ENCODE measurements at places on chromosomes 5 and 9. TPM values are rescaled to one million over a fixed set of nuclear protein-coding genes. Genes with fewer than 3 reads are reported as not detected.

DNA sequence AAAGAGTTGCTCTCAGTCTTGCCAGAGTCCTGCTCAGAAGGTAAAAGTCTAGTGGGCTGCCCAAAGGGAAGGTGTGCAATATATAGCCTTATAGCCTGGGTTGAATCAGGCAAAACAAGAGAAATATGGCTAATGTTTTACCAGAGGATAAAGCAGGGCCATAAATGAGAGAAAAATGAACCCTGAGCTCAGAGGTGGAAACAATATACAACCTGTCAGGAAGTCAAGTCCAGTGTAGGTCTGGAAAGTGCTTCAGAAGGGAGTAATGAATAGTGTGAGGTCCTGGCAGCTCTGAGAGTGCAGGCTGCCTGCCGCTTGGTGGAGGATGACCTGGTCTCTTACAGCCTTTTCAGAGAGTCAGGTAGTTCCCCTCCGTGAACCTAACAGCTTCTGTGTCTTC is 177.8 kb upstream of the TNC start:
- no peaks in the 10 kb centered on the region for H3K27me3 ChIP-seq
- peak; percentile 73 for DNase-seq
- H3K36me3 ChIP-seq, result no peaks in the 10 kb centered on the region
- H3K4me1 ChIP-seq, result no peaks in the 10 kb centered on the region
- no peak overlapping the region for H3K4me3 ChIP-seq

GRCh38 chr5:129362456-129362855 is 97.6 kb upstream of the ADAMTS19 start:
- no peak overlapping the region for H3K4me3 ChIP-seq
- no peak overlapping the region for H3K27ac ChIP-seq
- no peaks in the 10 kb centered on the region for H3K36me3 ChIP-seq
- no peak for DNase-seq
- H3K4me1 ChIP-seq, result no peaks in the 10 kb centered on the region

The SPZ1 gene
- polyA plus RNA-seq, result not detected

DNA sequence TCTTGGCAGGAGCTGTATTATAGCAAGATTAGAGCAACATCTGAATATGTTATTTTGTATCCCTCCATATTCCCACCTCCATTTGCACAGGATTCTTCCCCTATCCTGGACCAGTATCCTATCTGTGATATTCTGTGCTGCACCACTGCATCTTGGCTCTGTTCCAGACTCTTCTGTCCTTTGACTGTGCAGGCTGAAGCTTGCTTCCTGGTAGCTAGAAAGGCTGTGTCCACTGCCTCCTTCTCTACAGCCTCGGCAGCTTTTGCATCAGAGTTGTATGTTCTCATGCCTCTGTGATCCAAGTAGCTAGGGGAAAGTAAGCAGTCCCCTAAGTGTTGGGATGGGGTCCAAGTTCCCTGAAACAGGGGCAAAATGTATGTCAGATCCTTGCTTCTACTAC is 104.1 kb downstream of the GAS1 start:
- peak; percentile 52 for DNase-seq
- no peak overlapping the region for H3K27ac ChIP-seq
- H3K27me3 ChIP-seq, result no peaks in the 10 kb centered on the region
- H3K4me1 ChIP-seq, result no peaks in the 10 kb centered on the region
- H3K4me3 ChIP-seq, result no peak overlapping the region
- no peaks in the 10 kb centered on the region for H3K36me3 ChIP-seq

The CARTPT gene
- 1.4 TPM for polyA plus RNA-seq

The TRIP13 gene
- 6.8 TPM for polyA plus RNA-seq
